ENCODE measurements at places on chromosomes 6 and 20. TPM values are rescaled to one million over a fixed set of nuclear protein-coding genes. Genes with fewer than 3 reads are reported as not detected.

SOX18 gene
- total RNA-seq, result 70.0 TPM

SMIM8 gene
- total RNA-seq, result 5.1 TPM

PPP1R3G gene
- 0.19 TPM for total RNA-seq

GRCh38 chr6:14660806-14661579 lies 543.4 kb downstream of the CD83 start:
- DNase-seq, result no peak

- DNase-seq, result no peak
Observed at GRCh38 chr6:154613137-154613676, 102.7 kb upstream of the CNKSR3 start.

DNA sequence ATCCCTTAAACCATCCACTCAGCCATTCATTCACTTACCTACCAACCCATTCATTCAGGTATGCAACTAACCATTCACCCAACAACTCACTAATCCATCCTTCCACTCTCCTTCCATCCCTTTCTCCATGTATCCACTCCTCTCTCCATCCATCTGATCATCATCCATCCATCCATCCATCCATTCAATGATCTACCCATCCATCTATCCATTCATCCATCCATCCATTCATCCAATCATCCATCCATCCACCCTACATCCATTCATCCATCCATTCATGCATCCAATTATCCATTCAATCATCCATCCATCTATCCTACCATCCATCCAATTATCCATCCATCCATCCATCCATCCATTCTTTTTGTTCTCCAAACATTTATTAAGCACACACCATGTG lies 13.8 kb upstream of the BCAS1 start:
- DNase-seq, result no peak

DNA sequence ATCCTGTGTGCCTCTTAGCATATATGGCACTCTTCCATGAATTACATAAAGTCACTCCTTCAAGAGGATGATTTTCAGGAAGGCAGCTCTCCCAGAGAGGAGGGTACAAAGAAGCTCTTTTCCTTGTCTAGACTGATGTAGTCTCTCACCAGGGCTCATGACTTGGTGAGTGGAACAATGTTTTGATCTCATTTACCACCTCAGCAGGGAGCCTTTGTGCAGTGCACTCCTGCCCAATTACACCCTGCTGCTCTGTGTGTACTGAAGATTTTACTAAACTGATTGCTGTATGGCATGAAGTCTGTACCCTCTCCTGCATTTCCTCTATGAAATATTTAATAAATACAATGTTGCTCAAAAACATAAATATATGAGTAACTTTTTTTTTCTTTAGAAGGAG lies 598.3 kb upstream of the HS3ST5 start:
- DNase-seq, result no peak

DNA sequence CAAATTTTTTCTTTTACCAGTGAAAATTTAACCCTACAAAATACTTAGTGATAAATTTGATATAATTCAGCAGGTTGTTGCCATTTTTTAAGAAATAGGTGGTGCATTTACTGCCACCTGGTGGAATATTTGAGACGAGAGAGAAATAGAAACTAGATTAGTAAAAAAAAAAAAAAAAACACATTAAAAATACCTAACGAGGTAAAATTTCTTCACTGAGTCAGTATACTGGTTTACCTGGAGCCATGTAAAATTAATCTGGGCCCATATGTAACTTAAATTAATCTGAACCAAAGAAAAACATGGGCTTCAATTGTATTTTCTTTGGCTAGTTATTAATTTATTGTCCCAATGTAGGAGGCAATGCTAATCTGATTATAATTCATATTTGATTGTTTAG lies 520.8 kb downstream of the EPM2A start:
- peak; percentile 18 for DNase-seq

GRCh38 chr6:11536795-11537194 lies 754 bp upstream of the TMEM170B start:
- no peak for DNase-seq

GRCh38 chr6:25326960-25327359 lies 47.8 kb downstream of the CARMIL1 start:
- DNase-seq, result no peak

DNA sequence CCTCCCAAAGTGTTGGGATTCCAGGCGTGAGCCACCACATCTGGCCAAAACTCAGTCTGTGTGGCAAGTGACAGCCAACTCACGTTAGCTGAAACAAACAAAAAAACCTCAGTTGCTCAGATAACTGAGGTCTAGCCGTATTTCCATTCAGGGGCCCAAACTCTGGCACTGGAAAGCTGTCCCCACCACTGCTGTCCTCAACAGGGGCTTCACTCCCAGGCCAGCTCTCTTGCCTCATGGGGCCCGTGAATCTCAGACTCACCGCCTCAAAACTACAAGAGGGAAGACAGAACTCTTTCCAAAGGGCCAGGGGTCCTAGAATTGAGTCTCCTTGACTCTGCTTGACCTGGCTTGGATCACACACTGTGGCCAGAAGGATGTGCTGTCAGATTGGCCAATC lies 7.4 kb downstream of the TTPAL start:
- no peak for DNase-seq

DNA sequence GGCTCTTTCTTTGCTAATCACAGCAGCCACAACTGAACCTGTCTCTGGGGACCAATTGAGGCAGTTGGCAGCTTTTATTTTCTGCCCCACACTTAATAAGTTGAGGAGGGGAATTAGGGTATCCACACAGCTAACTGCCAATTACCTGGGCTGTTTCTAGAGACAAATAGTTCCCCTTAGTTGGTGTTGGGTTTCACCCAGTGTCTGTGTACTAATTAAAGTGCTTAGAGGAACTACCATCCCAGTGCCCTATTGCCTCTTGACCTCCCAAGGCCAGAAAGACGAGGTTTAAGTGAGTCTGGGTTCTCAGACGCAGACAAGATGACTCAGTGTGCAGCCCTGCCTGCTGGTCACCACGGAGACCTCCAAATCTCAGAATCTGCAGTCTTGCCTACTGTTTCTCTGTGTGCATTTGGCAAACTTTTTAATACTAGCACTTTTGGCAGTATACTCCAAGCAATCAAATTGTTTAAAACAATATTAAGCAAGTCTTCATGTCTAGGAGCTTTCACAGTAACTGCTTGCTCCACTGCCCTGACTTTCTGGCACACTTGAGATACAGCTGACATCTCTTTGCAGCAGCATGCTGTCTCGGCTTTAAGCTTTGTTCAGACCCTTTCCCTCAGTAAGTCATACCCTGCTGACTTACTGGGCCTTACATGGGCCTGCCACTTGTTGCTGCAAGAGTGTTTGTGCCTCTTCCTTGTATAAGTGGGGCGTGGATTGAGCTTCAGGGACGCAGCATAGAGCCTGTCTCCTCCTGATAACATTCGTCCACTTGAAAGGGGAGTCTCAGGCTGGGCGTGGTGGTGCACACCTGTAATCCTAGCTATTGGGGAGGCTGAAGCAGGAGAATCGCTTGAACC lies 31.9 kb downstream of the STK35 start:
- DNase-seq, result no peak

All from SJSA1 (cell line).